GM23248 (cell line): ENCODE measurements at places on chromosomes 12 and 14.

GRCh38 chr12:105723066-105723465 is 392.6 kb downstream of the C12orf75 start:
- no peaks in the 10 kb centered on the region for H3K27me3 ChIP-seq
- H3K27ac ChIP-seq, result no peak overlapping the region
- DNase-seq, result no peak
- H3K4me1 ChIP-seq, result peaks cover 14% of the 10 kb centered on the region
- no peak overlapping the region for H3K4me3 ChIP-seq

DNA sequence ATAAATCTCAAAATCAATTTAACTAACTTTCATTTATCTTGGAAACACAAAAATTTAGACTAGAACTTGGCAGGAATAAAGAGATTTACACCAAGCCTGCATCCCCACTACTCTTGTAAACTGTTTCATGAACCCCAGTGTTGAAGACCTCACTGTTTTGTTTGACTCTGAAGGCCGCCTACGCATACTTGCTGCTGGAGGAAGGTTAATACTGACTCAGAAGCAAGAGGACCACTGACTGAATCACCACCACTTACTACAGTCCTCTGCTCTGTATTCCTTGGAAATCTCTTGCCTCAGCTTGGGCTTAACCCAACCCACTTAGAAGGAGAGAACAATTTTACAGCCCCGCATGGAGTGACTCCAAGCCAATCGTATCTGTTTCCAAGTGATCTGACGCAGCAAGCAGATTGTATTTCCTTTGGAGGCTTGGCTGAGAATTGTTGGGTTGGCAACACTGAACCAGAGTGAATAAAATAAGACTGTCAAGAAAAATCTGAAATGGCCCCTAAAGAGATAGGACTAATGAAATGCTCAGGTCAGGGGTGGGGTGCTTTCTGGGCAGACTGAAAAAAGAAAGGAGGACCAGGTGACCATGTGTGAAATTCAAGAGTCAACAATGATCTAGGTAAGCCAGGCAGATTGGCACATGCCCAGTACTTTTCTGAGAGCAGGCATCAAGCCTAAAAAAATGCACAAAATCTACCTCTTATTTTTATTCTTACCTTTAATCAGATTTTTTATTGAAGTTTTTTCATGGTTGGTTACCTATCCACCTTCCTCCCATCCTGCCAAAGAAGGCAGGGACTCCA is 248.6 kb downstream of the ZFP36L1 start:
- H3K4me1 ChIP-seq, result peaks cover 65% of the 10 kb centered on the region
- peak; percentile 99 for DNase-seq
- peak overlapping the region; percentile 99 for H3K27ac ChIP-seq
- H3K27me3 ChIP-seq, result no peaks in the 10 kb centered on the region
- peak overlapping the region; percentile 38 for H3K4me3 ChIP-seq

DNA sequence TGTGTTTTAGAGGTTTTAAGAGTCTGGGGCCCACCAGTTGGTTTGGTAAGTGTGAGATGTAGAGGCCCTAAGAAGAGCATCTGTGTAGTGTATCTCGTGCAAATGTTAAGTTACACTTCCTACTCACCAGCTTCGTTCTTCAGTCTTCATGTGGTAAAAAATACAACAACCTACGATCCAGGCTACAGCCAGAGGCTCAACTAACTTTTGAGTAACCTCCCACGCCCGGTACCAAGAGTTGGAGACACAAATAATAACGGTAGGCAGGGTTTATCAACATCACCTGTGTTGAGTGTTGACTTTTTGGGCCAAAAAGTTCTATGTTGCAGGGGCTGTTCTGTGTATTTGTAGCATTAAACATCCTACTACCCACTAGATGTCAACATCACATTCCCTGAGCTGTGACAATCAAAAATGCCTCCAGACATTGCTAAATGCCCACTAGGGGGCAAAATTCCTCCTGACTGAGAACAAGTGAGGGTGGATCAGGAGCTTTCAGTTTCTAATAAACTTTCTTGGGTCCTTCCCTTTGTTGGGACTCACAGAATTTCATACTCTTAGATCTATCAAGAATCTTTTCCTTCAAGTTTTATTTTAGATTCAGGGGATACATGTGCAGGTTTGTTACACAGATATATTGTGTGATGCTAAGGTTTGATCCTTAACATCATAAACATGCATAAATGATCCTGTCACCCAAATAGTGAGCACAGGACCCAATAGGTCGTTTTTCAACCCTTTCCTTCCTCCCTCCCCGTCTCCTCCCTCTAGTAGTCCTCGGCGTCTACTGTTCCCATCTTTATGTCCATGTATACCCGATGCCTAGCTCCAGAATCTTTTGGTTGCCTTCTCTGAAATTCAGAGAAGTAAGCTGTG is 94.7 kb downstream of the SLC2A13 start:
- DNase-seq, result peak; percentile 84
- no peaks in the 10 kb centered on the region for H3K27me3 ChIP-seq
- no peak overlapping the region for H3K27ac ChIP-seq
- peak overlapping the region; percentile 55 for H3K4me3 ChIP-seq

DNA sequence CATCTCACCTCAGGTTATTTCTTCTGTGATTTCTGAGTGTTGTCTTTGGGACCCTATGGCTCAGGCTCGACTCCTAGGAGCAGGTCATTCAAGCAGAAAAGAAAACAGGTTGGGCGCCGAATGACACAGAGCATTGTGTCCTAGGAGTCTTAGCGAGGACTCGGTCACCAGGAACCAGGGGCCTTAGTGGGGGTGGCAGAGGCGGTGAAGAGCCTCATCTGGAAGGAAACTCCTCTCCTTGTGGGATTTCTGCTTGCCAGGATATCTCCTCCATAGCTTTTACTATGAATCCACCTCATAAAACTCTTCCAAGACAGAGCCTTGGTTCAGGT is 630 bp downstream of the PLEKHH1 start:
- no peaks in the 10 kb centered on the region for H3K36me3 ChIP-seq
- no peak for DNase-seq
- H3K27ac ChIP-seq, result no peak overlapping the region
- peaks cover 9% of the 10 kb centered on the region for H3K27me3 ChIP-seq
- peak overlapping the region; percentile 88 for H3K4me3 ChIP-seq

DNA sequence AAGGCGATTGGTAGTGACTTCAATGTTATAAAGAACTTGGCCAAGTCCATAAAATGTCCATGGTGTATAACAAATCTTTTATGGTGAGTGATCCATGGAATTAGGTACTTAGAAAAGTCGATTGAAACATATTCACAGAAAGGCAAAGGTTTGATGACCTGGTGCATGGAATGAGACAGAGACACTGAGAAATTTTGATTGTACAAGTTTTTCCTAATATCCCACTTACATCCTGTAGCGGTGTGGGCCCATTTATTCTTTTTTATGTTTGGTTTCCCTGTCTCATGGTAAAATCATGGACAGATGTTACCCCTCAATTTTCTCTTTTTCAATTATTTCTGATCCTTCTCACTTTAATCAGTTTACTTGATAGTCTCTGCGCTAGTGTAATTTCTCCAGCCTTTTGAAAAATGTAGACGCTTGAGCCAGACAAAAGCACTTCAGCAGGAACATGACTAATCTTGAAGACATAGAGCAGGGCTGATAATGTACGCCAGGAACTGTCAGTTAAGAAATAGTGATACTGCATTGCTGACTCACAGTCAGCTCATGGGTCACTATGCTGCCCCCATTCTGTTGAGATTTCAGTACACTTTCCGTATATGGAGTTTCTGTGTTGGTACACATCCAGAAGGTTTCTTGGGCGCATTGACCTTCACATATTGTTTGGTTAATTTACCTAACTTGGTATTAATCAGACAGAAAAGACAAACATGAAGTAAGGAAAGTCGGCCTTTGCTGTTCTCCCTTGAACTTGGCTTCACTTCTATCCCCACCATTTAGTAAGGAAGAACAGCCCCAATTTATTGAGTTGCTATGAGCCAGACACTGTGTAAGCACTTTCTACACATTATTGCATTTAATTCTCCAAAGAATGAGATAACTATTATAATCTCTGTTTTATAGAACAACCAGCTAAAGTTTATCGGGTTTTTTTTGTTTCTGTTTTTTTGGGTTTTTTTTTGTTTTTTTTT is 841.7 kb downstream of the DIO2 start:
- H3K27ac ChIP-seq, result no peak overlapping the region
- DNase-seq, result peak; percentile 56
- no peaks in the 10 kb centered on the region for H3K4me1 ChIP-seq
- no peak overlapping the region for H3K4me3 ChIP-seq

GRCh38 chr12:12599750-12600643 is 11.7 kb upstream of the CREBL2 start:
- H3K36me3 ChIP-seq, result no peaks in the 10 kb centered on the region
- no peak overlapping the region for H3K4me3 ChIP-seq
- no peak for DNase-seq
- no peaks in the 10 kb centered on the region for H3K4me1 ChIP-seq
- no peaks in the 10 kb centered on the region for H3K27me3 ChIP-seq
- H3K27ac ChIP-seq, result no peak overlapping the region

GRCh38 chr12:80186727-80187217 is 87.4 kb downstream of the OTOGL start:
- no peaks in the 10 kb centered on the region for H3K27me3 ChIP-seq
- H3K4me1 ChIP-seq, result peaks cover 56% of the 10 kb centered on the region
- no peaks in the 10 kb centered on the region for H3K36me3 ChIP-seq
- DNase-seq, result peak; percentile 97

- peak overlapping the region; percentile 45 for H3K27ac ChIP-seq
- no peaks in the 10 kb centered on the region for H3K36me3 ChIP-seq
- DNase-seq, result peak; percentile 90
- H3K27me3 ChIP-seq, result peaks cover 19% of the 10 kb centered on the region
Observed at GRCh38 chr14:100761481-100761880, 34.8 kb downstream of the DLK1 start.
